ENCODE measurements at places on chromosomes 4 and X. TPM values are rescaled to one million over a fixed set of nuclear protein-coding genes. Genes with fewer than 3 reads are reported as not detected.

Gene GABRG1
- total RNA-seq: not detected

GRCh38 chrX:153420851-153421599 is 9.8 kb downstream of the ZFP92 start:
- DNase-seq: no peak

- DNase-seq: no peak
Observed at GRCh38 chrX:33989936-33990335, 142.2 kb downstream of the FAM47A start.

Gene BEX5
- total RNA-seq: not detected

- peak; percentile 27 for DNase-seq
Observed at GRCh38 chr4:164536814-164537213, 217.1 kb upstream of the SMIM31 start.

Gene PPP2R2C
- total RNA-seq: 0.20 TPM

- no peak for DNase-seq
Observed at GRCh38 chrX:7218321-7219152, 70.6 kb upstream of the PUDP start.

- peak; percentile 49 for DNase-seq
Observed at GRCh38 chr4:138938366-138938690, 77.3 kb upstream of the NOCT start.

DNA sequence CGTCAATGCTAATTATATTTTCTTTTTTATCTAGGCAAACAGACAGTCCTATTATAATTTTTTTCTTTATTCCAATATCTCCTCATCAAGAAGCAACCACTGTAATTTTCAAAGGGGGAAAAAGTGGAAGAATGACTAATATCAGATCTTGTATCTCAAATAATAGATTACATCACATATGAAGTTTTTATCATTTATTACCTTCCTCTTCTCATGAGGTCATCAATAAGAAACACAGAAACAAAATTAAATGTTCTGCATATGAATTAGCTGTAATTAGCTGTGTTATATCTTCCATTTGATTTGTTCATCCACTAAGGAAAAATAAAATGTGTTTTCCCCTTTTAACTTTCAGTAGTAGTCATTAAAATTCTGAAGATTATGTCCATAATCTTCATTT is 14.3 kb downstream of the PRSS12 start:
- no peak for DNase-seq

GRCh38 chr4:45554423-45554822 is 569.4 kb downstream of the GABRG1 start:
- peak; percentile 10 for DNase-seq

DNA sequence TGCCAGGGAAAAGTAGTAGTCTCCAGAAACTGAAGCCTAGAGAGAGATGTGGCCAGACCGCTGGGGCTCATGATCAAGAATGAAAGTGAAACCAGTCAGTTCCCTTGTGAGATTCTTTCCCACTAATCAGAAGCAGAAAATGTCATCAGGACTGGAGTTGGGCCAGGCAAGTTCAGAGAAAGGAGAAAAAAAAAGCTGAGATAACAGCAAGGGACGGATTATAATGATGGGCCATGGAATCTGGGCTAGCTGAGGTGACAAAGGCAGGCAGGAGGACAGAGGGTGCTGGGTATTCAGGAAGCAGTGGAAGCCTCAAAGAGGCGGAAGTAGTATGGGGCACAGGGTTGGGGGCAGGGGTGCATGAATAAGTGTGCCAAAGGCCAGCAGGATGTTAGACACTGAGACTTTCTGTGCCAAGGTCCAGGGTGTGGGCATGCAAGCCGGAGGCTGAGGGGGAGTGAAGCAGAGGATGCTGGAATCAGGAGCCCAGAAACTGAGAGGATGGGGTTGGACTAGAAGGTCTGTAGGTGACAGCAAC is 2.5 kb downstream of the CXorf38 start:
- peak; percentile 33 for DNase-seq

DNA sequence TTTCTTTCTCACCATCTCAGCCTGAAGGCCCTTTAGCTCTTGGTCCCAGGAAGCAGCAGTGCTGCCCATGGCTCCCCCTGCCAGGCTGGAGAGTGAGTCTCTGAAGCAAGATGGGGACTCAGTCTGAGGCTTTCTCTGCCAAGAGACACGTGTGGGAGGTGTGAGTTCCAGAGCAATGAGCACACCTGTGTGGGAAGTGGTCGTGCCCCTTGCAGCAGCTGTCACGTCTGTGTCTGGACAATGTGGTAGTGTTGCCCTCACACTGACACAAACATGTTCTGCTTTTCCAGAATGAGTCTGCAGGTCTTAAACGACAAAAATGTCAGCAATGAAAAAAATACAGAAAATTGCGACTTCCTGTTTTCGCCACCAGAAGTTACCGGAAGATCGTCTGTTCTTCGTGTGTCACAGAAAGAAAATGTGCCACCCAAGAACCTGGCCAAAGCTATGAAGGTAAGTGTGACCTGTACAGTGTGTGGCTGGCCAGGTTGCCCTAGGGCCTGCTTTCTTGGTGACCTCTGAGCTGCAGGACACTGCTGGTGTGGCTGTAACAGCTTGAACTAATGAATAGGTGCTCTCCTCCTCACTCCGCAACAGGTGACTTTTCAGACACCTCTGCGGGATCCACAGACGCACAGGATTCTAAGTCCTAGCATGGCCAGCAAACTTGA is 1.9 kb downstream of the TACC3 start:
- no peak for DNase-seq

Gene HOPX
- total RNA-seq: not detected

- no peak for DNase-seq
Observed at GRCh38 chrX:100830143-100830542, 10.0 kb downstream of the CSTF2 start.

DNA sequence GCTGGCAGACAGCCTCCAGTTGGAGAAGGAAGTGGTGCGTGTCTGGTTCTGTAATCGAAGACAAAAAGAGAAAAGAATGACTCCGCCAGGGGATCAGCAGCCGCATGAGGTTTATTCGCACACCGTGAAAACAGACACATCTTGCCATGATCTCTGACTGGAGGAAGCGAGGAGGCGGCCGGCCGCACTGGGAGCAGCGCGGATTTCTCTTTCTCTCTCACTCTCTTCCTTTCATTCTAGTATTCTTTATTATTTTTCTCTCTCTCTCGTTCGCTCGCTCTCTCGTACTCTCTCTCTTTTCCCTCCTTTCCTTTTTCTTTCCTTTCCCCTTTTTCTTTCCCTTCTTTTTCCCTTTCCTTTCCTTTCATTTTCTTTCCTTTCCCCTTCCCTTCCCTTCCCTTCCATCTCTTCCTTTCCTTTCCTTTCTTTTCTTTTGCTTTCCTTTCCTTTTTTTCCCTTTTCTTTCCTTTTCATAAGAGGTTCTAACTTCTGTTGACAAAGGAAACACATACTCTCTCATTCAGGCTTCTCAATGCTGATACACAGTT is 1.2 kb downstream of the POU3F4 start:
- DNase-seq: no peak
